ENCODE measurements at places on chromosomes 7 and 10. TPM values are rescaled to one million over a fixed set of nuclear protein-coding genes. Genes with fewer than 3 reads are reported as not detected.

DNA sequence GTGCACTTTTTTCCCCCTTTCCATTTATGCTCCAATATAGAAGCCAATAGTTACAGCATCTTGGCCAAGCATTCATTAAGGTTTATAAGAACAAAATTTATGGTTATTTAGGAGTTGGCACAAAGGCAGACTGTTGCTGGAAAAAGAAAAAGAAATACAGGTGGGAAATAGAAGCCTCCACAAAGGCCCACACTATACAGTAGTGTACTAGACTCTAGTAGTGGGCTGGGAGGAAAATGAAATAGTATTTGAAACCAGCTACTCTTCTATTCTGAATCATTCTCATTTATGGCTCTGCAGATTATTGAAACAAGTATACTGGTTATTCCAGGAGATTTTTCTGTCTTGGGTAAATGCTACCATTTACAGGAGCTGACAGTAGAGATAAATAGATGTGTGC lies 80.9 kb upstream of the CDK6 start:
- H3K4me3 ChIP-seq: no peak overlapping the region
- peak overlapping the region; percentile 82 for H3K27ac ChIP-seq
- H3K4me1 ChIP-seq: peaks cover 4% of the 10 kb centered on the region
- no peaks in the 10 kb centered on the region for H3K36me3 ChIP-seq

DNA sequence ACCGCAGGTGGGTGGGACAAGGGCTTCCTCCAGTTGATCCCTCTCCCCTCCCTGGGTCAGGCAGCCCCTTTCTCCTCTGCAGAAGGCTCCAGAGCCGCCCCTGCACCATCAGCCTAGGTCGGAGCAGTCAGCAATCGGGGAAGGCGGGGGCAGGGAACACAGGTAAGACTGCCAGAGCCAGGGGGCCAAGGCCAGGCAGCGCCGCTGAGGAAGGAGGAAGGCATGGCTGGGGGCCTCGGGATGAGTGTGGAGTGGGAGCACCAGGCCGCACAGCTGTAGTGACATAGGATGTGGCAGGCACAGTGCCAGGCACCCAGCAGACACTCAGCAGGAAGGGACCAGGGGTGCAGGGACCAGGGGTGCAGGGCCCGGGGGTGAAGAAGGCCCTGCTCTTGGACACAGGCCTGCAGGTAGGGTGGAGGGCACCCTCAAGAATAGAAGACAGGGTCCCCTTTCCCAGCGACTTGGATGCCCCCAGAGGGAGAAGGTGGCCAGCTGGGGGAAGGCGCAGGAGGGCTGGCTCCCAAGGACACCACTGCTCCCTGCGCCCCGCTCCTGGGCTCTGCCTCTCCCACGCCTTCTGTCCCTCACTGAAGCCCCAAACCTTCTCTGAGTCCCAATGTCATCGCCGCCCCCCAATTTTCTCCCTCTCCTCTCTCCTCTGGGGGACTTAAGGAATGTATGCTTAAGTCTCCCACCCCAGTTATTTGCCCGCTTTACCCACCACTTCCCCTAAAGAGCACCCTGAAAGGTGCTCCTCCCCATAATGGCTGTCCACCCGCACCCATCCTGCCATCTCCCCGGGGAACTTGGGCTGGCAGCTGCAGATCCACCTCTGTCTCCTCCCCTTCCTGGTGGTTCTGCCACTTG lies 38.5 kb downstream of the CAMK2B start:
- H3K27ac ChIP-seq: no peak overlapping the region
- H3K4me1 ChIP-seq: no peaks in the 10 kb centered on the region
- DNase-seq: no peak
- no peaks in the 10 kb centered on the region for H3K27me3 ChIP-seq
- H3K4me3 ChIP-seq: no peak overlapping the region

DNA sequence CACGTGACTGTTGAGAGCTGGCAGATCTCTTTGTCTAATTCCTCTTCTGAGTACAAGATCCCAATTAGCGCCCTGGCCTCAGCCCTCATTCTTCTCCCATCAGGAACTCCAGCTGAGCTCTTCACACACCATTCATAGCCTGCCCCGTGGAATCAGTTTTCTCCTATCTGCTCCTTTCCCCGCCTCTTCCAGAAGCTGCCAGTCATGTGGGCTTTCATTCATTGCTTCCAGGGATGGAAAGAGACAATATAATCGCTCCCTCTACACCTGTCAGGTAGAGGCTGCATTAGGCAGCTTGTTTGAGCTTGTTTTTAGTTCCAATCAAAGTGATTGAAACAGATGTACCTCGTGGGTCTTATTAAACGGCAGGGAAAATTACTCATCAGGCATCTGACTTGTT lies 515.8 kb downstream of the TYW1 start:
- no peak for DNase-seq
- H3K4me1 ChIP-seq: no peaks in the 10 kb centered on the region
- H3K4me3 ChIP-seq: no peak overlapping the region
- H3K36me3 ChIP-seq: no peaks in the 10 kb centered on the region
- H3K27me3 ChIP-seq: no peaks in the 10 kb centered on the region
- H3K27ac ChIP-seq: no peak overlapping the region

DNA sequence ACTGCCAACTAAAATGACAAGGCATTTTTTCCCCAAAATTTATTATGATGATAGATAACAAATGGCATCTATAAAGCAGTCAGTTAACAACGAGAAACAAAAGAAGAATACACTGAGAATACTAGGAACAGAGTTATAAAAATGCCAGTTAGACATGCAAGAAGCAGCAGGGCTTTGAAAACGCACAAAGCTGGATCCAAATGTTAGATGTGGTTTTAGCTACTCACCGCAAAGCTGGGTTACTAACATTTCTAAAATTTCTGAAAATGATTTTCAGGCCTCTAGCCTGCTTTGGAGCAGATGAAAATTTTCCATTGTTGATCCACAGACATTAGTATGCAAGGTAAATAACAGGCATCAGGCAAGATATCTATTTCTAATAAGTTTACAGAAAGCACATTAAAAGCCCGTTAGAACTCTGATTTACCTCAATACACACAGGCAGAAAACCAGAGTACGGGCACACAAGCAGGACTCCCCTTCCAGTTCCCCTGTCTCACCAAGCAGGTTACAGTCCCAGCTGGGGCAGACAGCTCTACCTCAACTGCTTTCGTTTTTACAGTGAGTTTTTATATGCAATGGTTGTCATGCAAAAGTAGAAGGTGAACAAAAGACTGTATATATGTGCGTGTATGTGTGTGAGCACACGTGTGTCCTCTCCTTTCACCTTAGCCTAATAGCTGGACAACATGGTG lies 37.9 kb downstream of the GLI3 start:
- H3K27me3 ChIP-seq: no peaks in the 10 kb centered on the region
- H3K27ac ChIP-seq: no peak overlapping the region
- DNase-seq: no peak
- H3K4me1 ChIP-seq: no peaks in the 10 kb centered on the region
- H3K36me3 ChIP-seq: no peaks in the 10 kb centered on the region
- no peak overlapping the region for H3K4me3 ChIP-seq

- no peak for DNase-seq
- peaks cover 7% of the 10 kb centered on the region for H3K4me1 ChIP-seq
- no peak overlapping the region for H3K4me3 ChIP-seq
- H3K36me3 ChIP-seq: no peaks in the 10 kb centered on the region
Observed at GRCh38 chr7:112572669-112573301, 92.0 kb downstream of the LSMEM1 start.

GRCh38 chr10:75050149-75050919 lies 61.1 kb upstream of the SAMD8 start:
- DNase-seq: no peak
- H3K36me3 ChIP-seq: no peaks in the 10 kb centered on the region
- no peaks in the 10 kb centered on the region for H3K27me3 ChIP-seq
- no peaks in the 10 kb centered on the region for H3K4me1 ChIP-seq
- H3K4me3 ChIP-seq: no peak overlapping the region

Gene EVX1
- total RNA-seq: not detected

Gene SYCE1
- total RNA-seq: not detected
